ENCODE measurements at places on chromosomes 1 and 21.

GRCh38 chr1:227447531-227447990 is 115.8 kb upstream of the ZNF678 start:
- no peak for DNase-seq

- no peak for DNase-seq
Observed at GRCh38 chr1:207145401-207146058, 41.5 kb downstream of the C4BPA start.

DNA sequence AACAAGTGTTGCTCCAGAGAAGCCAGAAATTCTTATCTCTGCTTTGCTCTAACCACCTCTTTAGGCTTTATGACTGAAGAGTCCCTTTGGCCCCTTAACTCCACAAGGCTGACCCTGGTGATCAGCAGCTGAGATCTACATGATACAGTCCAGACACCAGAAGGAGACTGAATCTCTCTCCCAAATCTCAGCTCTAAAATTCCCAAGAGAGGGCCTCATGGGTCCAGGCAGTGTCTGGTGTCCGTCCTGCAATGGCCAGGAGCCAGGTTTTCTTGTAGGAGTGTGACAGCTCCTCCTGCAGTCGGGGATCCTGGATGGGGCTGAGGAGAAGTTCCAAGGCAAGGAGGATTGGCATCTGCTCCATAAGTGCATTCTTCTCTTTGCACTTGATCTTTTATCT is 35.3 kb downstream of the L1TD1 start:
- no peak for DNase-seq

GRCh38 chr1:109089242-109090015 is 1.1 kb upstream of the TMEM167B start:
- DNase-seq: no peak

DNA sequence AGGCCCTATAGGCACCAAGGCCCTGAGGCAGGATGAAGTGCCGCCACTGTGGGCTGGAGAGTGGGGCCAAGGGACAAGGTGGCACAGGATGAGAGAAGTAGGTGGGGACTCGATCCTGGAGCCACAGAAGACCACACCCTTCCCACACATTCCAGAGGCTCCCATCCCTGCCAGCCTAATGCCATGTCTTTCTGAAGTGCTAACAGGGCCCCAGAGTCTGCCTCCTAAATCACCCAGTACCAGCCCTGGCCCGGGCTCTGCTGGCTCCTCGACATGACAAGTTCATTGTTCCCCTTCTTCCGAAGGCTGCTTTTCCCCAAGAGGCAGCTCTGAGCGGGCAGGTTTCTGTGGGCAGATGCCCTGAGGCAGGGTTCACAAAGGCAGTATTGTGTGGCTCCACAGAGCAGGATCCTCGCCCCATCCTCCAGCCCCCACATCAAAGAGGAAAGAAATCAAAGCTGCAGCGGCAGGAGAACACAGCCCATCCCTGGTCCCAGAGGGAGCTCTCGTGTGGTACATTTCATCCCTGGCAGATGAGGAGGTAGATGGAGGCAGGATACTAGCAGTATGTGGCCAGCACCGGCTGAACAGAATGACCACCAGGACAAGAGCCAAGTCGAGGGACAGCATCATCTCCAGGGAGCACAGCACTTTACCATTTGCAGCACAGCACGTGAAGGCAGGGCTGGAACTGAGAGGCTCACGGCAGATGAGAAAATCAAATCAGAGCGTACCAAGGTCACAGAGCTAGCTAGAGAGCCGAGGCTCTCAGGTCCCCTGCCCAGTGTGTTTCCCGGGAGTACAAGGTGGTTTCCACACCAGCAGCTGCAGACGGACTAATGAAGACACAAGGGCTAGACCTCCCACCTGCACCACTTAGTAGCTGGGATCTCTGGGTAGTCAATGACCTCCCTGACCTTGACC is 64.8 kb downstream of the SYF2 start:
- DNase-seq: no peak

- no peak for DNase-seq
Observed at GRCh38 chr1:27762033-27762432, 11.0 kb upstream of the STX12 start.

- DNase-seq: no peak
Observed at GRCh38 chr1:183831311-183831710, 26.4 kb downstream of the RGL1 start.

DNA sequence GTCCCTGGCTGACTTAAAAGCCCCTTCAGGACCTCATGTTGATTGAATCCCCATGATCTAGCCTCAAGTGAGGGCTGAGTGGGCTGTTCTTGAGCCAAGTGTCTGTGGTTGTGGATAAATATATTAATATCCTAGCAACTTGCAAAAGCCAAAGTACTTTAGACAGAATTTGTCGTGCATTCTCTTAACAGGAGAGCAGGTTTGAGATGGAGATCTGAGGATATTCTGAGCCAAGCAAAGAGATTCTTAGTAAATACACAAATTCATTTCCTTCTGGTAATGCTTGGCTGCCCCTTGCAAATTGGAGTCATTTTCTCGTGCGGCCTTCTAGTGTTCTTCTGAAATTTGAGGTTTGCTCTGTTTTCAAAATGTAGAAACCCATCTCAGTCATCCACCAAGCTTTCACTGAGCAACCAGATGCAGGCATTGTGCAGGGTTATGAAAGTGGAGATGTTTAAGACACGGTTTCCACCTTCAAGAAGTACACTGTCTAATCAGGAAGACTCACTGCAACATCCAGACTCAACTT is 242.1 kb upstream of the JUN start:
- no peak for DNase-seq

GRCh38 chr1:30955448-30956015 is 47.0 kb upstream of the SDC3 start:
- DNase-seq: no peak

GRCh38 chr1:97144527-97144926 is 422.9 kb downstream of the PTBP2 start:
- no peak for DNase-seq

All from stimulated activated CD8-positive, alpha-beta memory T cell treated with anti-CD3 and anti-CD28 coated beads, Interleukin-7, amount 100 ng/mL, for 48 hours (primary cell).